ENCODE measurements at places on chromosomes 3 and 15.

DNA sequence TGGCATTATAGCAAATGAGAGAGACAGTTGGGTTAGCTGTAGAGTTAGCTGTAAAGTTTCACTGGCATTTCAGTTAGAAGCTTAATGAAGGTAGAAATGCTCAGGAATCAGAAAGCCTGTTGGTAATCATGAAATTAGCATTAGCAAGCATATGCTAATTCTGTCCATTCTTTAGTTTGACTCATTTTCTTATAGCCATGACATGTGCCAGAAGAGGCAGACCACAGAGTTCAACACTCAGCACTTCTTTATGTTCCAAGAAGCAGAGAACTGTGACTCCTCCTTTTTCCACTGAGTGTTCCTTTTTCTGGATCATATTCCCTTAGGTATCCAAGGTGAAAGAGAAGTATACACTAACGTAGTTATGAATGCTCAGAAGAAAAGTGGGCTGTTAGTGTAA, 276.2 kb upstream of the SGO1 start:
- no peak for DNase-seq

- no peak for DNase-seq
Measured at GRCh38 chr3:37992271-37993066, 1.9 kb downstream of the VILL start.

DNA sequence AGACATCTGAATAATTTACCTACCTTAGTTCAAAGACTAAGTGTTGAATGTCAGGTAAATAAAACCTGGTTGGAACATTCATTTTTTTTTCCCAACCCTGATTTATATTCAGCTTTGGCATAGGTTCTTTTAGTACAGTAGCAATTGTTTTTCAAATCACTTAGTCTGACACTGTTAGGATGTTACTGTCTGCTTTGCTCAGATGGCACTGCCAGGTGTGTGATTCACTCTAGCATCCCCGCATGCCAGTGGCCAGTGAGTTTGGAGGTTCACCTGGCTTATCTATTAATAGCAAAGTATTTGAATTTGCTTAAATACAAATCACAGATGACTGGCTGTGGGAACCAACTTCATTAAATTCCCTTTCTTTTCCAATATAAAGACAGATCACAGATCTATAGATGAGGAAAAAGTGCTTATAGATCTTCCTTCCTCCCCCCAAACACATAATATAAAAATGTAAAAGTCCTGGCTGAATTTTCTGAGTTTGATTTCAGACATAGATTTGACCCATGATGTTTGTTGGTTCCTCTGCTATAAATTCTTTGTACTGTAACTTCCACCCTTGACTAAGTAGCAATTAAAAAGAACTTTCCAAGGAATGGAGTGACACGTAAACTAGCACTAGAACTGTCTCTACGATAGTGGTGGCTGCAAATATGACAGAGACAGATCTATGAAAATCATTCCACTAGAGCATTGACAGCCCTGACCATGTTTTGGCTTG, 3.9 kb downstream of the THBS1 start:
- no peak for DNase-seq

GRCh38 chr3:180804916-180805315, 107.6 kb upstream of the FXR1 start:
- DNase-seq, result no peak

DNA sequence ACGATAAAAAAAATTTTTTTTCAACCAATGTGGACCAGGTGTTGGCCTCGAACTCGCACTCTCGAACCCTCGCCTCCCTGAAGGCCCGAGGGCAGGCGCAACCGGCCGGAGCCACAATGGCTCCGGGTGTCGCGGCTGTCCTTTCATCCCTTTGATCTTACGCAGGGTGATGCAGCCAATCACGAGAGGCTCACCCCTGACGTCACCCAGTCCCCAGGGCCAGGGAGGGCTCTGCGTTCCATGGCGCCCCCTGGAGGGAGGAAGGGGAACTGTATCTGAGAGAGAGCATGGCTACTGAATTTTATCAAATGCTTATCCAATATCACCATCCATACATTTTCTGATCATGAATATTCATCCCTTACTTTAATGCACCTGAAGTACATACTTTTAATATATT, 15.4 kb upstream of the GMNC start:
- DNase-seq, result no peak

DNA sequence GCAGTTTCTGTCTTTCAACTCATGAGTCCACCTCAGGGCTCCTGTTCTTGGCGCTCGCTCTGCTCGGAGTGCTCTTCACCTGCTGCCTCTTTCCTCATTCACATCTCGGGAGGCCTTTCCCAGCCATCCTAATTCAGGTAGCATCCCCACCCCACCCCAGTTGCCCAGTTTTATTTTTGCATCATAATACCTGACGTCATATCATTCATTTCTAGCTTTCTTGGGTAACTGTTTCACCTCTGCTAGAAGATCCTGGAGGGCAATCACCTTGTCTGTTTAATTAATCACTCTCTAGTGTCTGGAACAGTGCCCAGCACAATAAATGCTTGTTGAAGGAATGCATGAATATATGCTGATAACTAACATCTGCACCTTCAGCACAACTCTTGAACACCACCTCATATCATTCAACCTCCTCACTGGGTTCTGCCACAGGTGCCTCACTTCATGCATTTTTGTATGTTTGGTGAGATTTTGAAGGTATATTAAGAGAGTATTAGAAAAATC, 7.6 kb downstream of the NUSAP1 start:
- no peak for DNase-seq

DNA sequence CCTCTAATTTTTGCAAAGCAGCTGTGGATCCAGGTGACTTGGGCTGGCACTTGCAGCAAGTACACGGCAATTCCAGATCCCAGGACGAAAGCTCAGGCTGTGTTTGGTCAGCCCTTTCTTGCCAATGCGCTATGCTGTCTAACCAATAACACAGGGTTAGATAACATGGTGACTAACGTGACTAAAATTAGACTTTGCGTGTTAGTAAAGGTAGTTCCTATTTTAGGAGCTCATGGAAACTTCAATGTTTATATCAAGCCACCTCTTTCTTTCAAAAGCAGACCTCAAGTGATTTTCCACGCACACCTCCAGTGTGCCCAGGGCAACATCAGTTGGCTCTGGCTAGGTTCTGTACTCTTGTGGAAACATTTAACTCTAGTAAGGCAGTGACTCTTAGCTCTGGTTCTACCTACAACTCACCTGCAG, 32.5 kb downstream of the CDCP1 start:
- DNase-seq, result no peak

DNA sequence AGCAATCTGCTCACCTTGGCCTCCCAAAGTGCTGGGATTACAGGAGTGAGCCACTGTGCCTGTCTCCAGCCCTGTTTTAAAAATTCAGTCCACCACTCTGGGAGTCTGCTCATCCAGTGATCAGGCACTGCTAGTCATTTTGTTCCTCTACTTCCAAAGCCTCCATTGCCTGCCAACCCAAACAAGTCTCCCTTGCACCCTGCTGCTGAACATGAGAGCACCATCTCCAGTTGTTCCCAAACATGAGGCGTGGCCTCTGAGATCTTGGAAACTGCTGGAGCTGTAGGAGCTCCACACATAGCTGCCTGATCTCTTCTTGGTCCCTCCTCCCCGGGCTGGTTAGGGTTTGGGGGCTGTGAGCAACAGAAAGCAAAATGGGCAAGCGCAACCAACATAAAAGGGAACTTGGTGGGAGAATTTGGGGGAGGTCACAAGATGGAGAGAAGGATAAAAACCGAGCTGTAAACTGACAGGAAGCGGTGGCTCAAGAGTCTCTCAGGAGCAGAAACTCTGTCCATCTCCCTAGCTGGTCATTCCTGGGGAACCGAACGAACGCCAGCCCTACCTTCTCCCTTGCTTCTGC, 49.6 kb upstream of the TLE3 start:
- no peak for DNase-seq

DNA sequence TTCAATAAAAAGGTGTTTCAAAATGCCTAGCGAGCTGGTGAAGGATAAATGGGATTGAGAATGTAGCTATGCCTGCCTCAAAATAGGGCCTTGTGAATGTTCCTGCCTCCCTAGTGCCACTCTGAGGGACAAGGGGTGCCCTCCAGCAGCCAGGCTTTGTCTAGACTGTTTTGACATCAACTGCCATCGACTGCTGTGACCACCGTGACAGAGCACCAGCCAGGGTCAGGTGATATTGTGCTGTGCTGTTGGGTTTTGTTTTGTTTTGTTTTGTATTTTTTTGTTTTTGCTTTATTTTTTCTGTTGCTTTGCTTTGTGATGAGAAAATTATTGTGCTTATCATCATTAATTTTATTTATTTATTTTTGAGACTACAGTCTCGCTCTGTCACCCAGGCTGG, 144.8 kb downstream of the SMAD6 start:
- no peak for DNase-seq

DNA sequence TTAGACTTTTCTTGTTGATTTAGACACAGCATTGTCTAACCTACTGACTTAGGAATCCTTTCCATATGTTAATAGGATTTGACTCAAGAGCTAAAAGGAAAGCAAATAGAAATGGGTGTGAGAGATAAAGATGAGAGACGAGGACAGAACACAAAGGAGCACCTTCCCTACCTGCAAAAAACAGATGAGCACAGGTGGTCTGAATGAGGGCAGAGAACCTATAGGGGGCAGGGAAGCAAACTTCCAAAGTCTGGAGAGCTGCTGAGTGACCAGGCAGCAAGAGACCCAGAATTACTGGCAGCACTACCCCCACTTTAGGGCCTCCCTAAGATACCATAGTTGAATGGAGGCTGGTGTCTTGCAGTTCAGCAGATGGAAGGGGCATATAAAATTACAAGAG, 98.1 kb upstream of the CTNNB1 start:
- DNase-seq, result no peak

GRCh38 chr3:165521131-165521871, 315.9 kb downstream of the BCHE start:
- DNase-seq, result no peak

GRCh38 chr3:71456156-71456555, 127.4 kb downstream of the FOXP1 start:
- peak; percentile 28 for DNase-seq

- DNase-seq, result no peak
Measured at GRCh38 chr3:80159990-80160506, 392.2 kb upstream of the ROBO1 start.

DNA sequence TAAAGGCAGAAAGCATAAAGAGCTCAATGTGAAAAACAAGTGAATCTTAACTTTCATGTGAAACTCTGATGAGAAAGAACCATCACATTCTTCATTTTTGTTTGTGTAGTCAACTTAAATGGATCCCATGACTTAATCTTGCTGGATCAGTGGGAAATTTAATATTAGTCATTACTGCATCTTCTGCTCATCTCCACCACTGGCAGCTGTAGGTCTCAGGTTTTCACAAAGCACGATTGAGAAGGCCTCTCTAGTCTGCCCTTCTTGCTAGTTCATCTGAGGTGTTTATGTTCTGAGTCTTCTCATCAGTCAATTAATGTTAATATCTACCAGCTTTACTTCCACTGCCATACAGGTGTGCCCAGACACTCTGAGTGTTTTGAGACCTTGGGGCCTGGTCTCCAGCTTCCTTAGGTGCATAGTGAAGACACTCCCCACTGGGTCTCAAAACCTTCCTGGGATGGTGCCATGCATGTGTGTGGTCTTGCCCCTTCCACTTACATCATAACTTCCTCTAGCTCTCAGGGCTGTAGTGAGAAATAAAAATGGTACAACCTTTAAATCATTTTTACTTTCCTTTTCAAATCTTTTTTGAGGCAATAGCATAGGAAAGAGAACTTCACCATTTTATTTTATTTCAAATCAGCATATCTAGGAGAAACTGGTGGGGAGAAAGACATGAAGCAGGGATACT, 421.6 kb upstream of the CBLB start:
- DNase-seq, result no peak

DNA sequence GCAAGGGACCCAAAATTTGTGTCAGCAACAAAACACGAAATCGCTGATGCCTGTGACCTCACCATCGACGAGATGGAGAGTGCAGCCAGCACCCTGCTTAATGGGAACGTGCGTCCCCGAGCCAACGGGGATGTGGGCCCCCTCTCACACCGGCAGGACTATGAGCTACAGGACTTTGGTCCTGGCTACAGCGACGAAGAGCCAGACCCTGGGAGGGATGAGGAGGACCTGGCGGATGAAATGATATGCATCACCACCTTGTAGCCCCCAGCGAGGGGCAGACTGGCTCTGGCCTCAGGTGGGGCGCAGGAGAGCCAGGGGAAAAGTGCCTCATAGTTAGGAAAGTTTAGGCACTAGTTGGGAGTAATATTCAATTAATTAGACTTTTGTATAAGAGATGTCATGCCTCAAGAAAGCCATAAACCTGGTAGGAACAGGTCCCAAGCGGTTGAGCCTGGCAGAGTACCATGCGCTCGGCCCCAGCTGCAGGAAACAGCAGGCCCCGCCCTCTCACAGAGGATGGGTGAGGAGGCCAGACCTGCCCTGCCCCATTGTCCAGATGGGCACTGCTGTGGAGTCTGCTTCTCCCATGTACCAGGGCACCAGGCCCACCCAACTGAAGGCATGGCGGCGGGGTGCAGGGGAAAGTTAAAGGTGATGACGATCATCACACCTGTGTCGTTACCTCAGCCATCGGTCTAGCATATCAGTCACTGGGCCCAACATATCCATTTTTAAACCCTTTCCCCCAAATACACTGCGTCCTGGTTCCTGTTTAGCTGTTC, 34.9 kb downstream of the CHDH start:
- no peak for DNase-seq

- DNase-seq, result no peak
Measured at GRCh38 chr3:52171514-52172261, 17.5 kb upstream of the POC1A start.

- peak; percentile 8 for DNase-seq
Measured at GRCh38 chr3:170180079-170180907, 1.2 kb downstream of the PHC3 start.

DNA sequence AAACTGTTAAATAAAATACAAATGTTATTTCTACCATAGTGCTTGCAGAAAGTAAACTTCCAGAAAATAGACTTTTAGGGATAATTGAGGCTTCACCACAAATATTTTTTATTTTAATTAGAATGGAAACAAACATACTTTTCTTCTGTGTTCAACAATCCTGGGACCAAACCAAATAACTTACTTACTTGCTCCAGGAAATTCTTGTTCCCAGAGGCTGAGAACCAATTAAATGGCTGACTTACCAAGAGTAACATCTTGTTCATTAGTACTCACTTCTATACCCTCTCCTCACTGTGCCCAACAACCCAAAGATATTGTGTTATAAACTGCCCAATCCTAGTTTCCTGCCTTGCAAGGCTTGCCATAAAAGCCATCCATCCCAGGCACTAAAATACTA, 172.2 kb upstream of the PFN2 start:
- no peak for DNase-seq

DNA sequence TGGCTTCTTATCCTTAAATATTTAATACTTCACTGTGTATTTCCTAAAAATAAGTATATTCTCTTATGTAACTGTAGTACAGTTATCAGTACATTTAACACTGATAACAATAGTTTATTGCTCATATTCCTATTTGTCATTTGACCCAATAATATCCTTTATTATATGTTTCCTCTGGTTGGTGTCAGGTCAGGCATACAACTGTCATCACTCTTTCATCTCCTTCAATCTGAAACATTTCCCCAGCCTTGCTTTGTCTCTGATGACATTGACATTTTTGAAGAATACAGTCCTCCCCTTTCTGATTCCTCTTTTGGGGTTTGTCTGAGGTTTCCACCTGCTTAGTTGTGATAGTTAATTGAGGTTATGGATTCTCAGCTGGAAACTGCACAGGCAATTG, 27.8 kb downstream of the PLEKHO2 start:
- no peak for DNase-seq
